ENCODE measurements at places on chromosomes 4 and X.
A peak's percentile ranks its signal among the peaks of the same experiment; 100 is the strongest.

DNA sequence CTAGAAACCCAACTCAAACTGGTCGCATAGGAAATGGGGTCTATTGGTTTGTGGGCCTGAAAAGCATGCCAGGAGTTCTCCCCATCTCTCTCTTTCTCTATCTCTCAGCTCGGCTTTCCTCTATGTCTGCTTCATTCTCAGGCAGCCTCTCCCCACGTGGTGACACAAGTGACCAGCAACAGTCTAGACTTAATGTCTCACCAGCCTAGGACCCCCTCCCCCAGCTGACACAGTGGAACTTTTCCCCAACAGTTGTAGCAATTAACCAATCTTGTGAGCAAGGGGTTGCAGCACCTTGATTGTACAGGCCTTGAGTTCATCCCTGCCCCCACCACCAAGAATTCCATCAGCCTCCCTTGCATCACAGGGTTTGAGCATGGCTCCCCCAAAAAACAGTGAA, 159.8 kb upstream of the KIT start:
- DNase-seq = no peak

- no peak for DNase-seq
Observed at GRCh38 chr4:122041312-122041711, 89.5 kb upstream of the TRPC3 start.

DNA sequence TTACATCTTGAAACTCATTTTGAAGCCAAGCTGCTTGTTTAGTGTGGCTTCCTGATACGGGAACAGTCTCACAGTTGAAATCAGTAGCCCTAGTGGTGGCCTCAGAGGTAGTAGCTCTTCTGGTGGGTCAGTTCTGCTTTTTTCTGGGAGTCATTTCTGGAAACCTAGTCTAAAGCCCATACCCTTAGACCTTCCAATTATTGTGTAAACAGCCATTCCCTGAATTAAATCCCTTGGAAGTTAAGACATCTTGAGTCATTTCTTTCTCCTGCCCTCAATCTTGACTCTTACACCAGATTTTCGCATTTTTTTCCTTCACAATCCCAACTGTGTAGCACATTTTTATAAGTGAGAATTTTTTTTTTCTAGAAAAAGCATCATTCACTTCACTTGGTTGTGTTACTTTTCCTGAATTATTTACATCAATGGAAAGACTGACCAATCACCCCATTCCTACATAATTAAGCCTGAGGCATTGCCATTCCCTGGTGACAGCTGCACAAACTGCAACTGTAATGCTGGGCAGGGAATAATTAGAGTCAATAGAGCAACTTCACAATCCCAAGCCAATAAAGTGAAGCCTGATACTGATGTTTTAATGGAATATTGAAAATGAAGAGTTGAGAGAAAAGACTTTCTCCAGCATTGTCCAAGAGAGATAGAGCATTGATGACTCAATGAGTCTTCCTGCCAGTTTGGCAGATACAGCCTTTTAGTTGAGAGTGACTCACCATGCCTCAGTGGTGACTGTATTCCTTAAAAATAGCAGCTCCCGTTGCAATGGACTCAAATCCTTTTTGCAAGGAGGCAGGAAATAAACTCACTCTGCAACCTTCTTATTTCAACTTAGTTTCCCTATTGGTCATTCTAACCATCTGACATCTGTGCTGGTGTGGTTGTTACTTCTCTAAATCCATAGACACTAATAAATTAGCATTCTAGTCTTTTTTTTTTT, 13.0 kb upstream of the SEPSECS start:
- no peak for DNase-seq

DNA sequence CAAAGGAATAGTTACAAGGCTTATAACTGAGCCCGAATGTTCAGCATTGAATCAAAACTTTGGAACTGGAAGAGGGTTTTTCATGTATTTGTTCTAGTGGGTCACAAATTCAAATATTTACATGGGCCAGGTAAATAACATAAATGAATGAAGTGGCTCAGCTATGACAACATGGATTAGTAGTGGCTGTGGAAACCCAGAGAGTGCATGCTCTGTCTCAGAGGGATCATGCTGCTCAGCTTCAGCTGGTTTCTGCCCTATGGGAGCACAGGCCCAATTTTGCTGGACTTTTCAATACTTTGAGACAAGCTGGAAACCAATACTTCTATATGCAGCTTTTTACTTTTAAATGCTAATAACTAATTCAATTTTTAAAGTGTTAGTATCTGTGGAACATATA, 394.0 kb upstream of the TEX13C start:
- DNase-seq = no peak

DNA sequence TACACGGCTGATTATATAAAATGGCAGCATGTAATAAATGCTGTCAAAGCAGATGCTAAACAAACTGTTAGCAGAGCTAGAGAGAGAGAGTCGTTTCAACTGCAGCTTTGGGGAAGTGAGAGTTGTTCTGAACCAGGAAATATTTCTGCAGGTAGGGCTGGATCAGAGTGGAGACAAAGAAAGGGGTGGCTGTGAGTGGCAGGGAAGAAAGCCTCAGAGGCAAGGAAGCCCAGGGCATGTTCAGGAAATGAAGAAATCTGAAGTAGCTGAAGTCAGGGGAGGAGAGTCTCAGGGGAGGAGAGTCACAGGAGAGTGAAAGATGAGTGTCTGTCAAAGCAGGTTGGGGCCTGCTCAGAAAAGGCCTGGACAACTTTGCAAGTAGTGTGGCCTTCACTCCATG, 48.4 kb upstream of the RPS6KA3 start:
- no peak for DNase-seq

DNA sequence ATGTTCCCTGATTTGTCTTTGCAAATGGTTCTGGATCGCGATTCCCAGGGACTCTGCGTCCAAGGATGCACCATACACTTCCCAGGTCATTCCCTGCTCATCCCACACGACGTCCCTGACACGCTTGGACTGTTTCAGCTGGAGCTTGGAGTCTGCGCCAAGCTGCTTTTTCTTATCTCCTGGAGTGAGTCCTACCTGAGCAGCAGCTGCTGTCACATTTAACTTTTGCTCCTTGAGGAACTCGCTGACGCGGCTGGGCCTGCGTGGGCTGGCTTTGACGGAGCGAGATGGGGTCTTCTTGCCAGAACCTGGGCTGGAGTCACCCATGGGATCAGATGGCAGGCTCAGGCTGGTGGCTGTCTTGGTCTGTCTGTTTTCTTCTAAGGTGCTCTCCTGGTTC, 59.6 kb downstream of the GPRIN3 start:
- no peak for DNase-seq

DNA sequence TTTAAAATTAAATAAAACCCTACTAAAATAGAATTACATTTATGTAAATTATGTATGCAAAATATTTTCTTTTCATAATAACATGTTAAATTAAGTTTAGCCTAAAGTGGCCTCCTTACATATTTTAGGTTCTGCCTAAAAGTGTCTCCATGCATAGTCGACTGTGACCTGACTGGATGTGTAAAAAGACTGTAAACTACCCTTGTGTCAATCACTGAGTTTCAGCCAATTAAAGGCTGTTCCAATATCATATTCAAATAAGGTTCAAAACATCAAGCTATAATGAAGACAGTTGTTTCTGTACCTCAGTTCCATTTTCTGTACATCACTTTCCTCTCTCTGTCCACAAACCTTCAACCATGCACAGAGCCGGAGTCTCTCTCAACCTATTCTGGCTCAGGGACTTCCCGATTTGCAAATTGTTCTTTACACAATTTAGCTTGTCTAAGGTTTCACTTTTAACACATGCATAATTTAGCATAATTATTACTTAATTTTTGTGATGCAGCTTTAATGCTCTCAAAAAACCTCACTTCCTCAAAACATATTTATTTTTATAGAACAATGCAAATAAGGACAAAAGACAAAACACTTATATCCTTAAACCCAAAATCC, 60.1 kb downstream of the SH3RF1 start:
- DNase-seq = no peak

GRCh38 chr4:8766610-8767009, 105.0 kb downstream of the HMX1 start:
- no peak for DNase-seq

- no peak for DNase-seq
Observed at GRCh38 chr4:14768449-14768848, 233.8 kb upstream of the CPEB2 start.

DNA sequence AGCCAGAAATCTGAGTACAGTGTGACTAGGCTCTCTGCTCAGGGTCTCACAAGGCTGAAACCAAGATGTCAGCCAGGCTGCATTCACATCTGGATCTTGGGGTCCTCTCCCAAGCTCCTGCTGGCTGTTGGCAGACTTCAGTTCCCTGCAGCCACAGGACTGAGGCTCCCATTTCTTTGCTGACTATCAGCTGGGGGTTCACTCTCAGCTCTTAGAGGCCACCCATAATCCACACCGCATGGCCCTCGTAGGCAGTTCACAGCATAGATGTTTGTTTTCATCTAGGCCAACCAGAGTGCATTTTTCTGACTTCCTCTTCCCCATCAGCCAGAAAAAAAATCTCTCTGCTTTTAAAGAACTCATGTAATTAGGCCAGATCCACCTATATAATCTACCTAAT, 8.2 kb upstream of the WDR44 start:
- DNase-seq = no peak

GRCh38 chr4:5784021-5784420, 73.0 kb downstream of the EVC start:
- no peak for DNase-seq

DNA sequence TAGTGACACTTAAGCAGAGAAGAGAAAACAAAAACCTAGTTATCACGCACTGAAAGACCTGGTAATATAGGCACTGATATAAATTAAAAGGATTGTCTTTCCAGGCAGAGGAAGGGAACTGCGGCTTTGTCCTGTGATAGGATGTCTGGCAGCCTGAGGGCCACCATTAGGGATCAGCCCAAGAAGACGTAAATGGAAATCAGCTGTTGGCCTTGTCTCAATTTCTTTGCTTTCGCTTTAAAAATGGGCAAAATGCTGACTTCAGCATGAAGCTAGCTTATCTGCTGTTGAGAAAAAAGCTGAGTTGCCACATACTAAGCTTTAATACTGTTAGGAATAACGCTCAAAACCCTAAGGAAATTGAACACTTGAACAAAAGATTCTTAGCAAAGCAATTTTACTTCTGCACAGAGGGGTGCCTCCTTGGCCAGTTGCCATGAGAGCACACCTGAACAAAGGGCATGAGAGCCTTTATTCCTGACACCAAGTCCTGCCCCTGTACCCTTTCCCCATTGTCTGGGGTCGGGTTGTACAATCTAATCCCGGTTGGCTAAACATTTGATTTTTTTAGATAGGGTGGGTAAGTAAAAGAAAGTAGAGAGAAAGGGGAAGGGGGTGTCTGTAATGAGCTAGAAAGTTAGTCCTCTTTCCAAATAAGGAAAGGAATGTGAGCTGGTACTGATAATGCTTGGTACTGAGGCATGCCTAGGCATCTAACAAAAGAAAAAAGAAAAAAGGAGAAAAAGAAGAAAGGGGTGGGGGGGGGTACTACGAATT, 85.1 kb upstream of the UCP1 start:
- DNase-seq = peak; percentile 46

GRCh38 chr4:89528526-89529133, 221.0 kb upstream of the GPRIN3 start:
- no peak for DNase-seq

- peak; percentile 82 for DNase-seq
Observed at GRCh38 chr4:110196871-110197528, 1.4 kb downstream of the ELOVL6 start.

DNA sequence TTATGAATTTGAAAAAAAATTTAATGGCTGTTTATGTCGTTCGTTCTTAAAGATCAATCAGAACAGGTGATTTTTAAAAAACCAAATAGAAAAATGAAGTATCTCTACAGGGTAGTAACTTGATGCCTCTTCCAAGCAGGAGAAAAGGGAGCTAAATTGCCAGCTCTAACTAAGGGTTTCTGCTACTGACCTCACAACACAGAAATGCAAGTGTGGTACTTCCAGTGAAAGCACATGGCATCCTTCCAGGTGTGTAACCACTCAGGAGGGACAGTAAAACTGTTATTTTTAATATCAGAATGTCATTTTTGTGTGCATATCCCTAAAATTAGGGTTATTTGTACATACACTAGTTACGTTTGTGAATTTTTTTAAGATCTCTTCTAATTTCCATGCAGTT, 116.8 kb upstream of the ZCCHC13 start:
- peak; percentile 13 for DNase-seq

GRCh38 chrX:68183612-68184214, 249.6 kb downstream of the OPHN1 start:
- DNase-seq = peak; percentile 46

DNA sequence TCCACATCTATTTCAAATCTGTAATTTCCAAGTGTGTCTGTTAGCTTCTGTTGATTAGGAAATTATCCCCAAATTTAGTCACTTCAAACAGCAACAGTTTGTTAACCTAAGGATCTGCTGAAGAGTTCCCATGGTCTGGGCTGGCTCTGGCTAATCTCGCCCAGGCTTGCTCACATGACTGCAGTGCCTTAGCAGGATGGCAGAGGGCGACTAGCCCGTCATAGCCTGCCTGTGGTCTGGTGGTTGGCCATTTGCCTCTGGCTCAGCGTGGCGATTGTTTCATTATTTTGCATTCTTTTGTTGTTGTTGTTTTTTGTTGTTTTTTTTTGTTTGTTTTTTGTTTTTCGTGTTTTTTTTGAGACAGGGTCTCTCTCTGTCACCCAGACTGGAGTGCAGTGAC, 264.0 kb downstream of the TRIML1 start:
- DNase-seq = no peak
